ENCODE measurements at places on chromosomes 2 and 18. TPM values are rescaled to one million over a fixed set of nuclear protein-coding genes. Genes with fewer than 3 reads are reported as not detected.

DNA sequence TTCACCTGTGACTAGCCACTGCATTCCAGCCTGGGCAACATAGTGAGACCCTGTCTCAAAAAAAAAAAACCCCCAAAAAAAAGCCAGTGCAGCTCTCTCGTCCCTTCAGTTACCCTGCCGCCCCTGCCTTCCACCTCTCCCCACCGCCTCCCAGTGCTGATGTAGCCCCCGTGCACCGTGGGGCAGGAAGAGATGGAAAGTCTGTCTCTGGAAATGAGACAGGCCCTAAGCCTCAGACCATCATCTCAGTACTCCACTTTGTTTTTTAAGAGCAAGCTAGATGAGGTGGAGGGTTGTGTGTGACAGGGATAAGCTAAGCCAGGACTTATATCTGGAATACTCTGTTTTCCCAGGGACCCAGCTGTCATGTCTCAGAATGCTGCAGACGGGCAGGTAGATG is 32.0 kb downstream of the MERTK start:
- DNase-seq: no peak

GRCh38 chr2:235978022-235978421 is 190.2 kb downstream of the GBX2 start:
- DNase-seq: peak; percentile 21

Gene MFSD2B
- 1.6 TPM for total RNA-seq

DNA sequence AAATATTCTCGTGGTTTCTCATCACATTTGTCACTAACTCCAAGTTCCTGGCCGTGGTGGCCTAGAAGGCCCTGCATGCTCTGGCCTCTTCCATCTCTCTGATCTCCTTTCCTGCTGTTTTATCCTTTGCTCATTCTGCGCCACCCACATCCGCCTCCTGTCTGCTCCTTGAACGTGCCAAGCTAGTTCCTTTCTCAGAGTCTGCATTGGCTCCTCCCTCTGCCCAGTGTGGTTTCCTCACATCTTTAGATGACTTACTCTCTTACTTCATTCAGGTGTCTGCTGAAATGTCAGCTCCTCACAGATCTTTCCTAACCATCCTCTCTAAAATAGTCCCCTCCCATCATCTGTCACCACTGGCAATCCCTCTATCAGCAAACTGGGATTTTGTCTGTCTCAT is 158.6 kb upstream of the RBMS1 start:
- no peak for DNase-seq

- DNase-seq: no peak
Observed at GRCh38 chr2:33503002-33503401, 26.6 kb downstream of the RASGRP3 start.

DNA sequence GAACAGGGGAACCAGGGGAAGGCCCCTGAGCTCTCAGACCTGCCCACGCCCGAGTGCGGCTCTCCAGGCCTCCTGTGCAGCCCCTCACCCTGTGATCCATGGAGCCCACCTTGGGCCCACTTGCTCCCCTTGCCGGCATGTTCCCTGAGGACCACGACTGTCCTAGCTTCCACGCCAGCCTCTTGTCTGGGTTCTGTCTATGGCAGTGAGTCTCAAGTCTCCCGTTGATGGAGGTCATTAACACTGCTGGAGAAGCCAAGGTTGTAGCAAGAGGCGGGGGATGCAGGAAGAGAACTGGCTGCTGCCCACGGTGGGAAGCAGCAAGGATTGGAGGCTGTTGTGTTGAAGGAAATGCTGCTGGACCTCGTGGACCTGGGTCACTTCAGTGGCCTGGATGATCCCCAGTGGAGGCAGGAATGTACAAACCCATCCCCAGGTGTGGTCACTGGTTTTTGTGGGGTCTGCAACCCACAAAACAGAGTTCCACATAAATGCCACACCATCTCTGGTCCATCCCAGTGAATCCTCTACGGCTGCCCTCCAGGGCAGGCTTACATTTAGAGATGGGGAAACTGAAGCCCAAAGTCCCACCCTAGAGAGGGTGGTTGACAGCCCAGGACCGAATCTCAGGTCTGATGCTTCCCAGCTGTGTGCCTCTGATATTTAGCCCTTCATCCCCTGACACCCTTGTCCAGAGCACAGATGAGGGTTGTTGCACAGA is 150.3 kb downstream of the NDUFA10 start:
- no peak for DNase-seq

DNA sequence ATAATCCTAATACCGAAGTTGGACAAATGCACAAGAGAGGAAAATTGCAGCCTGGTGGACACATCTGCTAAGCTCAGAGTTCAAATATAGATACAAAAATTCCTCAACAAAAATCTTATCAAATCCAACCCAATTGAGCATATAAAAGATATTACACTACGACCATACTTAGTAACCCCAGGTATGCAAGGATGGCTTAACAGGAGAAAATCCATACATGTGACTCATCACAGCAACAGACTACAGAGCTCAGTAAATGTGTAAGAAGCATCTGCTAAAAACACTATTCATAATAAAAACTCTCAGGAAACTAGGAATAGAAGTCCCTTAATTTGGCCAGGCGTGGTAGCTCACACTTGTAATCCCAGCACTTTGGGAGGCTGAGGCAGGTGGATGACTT is 28.3 kb downstream of the HS6ST1 start:
- DNase-seq: no peak

- peak; percentile 43 for DNase-seq
Observed at GRCh38 chr2:72990695-72991438, 73.5 kb downstream of the EMX1 start.

GRCh38 chr2:107592280-107592624 is 234.4 kb upstream of the RGPD4 start:
- DNase-seq: no peak

Gene UXS1
- total RNA-seq: 24.6 TPM

GRCh38 chr2:206004004-206004693 is 81.8 kb downstream of the INO80D start:
- no peak for DNase-seq

GRCh38 chr2:207181526-207182274 is 16.0 kb upstream of the KLF7 start:
- DNase-seq: no peak

GRCh38 chr2:105867587-105867986 is 122.9 kb downstream of the NCK2 start:
- DNase-seq: no peak

Gene CD207
- total RNA-seq: 43.4 TPM

Gene L3MBTL4
- 15.8 TPM for total RNA-seq

DNA sequence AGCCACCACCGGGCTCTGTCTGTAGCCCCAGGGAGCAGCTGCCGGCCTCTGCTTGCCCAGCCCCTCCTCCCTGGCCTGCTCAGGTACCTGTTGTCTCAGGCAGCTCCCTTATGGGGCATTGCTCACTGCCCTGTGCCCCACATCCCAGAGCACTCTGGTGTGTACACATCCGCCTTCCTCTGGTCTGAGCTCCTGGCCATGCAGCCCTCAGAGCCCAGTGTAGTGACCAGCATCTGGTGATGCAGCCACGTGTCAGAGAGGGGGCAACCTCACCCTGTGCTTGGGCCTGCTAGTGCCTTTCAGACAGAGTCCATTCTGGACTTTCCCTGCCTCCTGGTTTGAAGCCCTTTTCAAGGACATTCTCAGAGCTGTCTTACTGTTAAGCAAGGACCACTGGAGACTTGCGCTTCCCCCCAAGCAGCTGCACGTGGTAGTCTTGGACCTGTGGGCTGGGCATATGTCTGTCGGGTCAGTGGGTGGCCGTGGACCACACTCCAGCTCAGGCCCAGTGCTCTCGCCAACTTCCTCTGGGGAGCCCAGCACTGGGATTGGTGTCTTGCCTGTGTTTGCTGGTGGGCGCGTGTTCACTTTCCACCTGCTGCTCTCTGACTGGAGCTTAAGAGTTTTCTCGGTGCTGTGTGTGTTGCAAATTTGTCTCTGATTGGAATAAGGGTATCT is 30.7 kb downstream of the DGKD start:
- DNase-seq: no peak

Gene CDK15
- 0.94 TPM for total RNA-seq

Gene ALLC
- total RNA-seq: not detected
